Non-pigmented ciliary epithelial cell (primary cell): ENCODE measurements at places on chromosomes 13 and 19.

DNA sequence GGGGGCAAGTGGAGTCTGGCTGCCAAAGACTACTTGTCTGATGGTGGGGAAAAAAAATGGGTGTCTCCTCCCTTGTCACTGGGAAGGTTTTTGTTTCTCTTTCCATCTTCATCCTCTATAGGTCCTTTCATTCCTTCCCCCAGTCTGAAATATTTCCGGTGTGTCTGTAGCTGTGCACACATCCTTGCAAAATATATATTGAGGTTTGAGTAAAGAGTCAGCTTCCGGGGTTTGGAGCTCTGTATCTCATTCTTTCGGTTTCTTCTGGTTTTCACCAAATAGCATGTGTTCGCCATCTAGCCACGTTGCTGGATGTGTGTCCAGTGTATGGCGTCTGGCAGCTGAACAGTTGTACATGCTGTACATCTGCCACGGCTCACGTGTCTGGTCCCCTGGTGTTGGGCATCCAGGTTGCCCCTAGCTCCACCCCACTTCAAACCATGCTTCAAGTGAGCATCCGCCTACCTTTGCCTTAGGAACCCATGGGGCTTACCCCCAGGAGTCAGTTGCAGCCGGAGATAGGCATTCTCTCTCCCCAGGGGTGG is 142.2 kb downstream of the SIPA1L3 start:
- no peak for DNase-seq

DNA sequence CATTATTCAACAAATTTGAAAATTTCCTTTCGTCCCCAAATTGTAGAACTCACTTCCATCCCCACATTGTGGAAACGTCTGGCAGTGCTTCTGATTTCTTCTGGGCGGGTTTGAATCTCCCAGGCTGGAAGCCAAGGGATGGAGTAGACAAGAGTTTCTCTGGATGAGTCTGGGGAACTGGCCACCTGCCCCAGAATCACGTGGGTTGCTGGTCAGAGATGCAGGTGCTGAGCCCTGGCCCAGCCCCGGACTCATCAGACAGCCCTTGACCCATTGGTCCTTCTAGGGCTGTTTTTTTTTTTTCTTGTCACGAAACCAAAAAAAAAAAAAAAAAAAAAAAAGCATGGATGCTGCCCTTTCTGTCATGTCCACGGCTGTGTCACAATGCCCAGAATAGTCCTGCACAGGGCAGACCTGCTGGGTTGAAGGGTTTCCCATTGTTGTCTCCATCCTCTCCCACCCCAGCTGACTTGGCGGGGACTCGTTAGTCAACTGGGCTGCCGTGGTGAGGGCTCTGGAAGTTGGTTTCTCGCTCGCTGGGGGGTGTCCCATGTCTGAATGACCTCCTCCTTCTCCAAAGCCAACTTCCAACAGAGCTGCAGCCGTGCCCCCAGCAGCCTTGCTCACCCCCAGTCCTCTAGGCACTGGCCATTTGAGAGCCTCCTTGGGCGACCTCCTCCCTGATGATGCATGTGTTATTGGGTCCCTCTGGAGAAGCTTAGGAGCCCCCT is 12.8 kb downstream of the CHST8 start:
- no peak for DNase-seq

- no peak for DNase-seq
These were observed 557.2 kb downstream of the DCT start for GRCh38 chr13:93922063-93922855.

- no peak for DNase-seq
These were observed 1.2 kb downstream of the UTP14C start for GRCh38 chr13:52025475-52026245.

DNA sequence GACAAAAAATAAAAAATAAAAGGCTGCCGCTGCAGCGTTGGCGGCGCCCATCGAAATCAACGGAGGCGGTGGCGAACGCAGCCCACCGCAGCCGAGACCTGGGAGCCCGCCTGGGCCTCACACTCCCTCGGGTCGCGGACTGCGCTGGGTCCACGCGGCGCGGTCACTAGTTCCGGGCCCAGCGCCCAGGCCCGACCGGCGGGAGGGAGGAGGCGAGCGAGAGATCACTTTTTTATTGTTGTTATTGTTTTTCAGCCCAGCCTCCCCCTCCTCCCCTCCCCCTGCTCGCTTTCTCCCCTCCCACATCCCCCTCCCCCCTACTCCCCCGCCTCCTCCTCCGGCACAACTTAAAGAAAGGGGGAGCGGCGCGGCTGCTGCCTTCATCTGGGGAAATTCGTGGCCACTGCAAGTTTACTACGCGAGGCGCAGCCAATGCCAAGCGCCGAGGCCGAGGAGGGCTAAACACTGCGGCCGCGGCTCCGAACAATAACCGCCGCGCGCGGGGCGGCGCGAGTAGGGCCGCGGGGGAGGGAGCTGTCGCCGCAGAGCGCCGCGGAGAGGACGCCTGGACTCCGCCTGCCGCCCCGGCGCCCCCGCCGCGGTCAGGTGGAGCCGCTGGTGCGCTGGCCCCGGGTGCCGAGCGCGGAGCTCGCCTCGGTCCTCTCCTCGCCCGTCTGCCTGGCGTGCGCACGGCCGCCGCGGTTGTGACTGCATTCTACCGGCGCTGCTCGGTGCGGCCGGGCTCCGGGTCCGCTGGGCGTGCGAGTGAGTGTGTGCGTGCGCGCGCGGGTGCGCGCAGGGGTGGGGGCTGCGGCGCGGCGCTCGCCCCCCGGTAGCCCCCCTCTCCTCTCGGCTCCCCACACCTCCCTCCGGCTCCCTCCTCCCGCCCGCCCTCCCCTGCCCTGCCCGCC is 505 bp upstream of the ZIC2 start:
- DNase-seq = no peak
